ENCODE measurements at places on chromosomes 4 and X.

- no peak for DNase-seq
Observed at GRCh38 chr4:187665086-187665485, 330.5 kb upstream of the ZFP42 start.

DNA sequence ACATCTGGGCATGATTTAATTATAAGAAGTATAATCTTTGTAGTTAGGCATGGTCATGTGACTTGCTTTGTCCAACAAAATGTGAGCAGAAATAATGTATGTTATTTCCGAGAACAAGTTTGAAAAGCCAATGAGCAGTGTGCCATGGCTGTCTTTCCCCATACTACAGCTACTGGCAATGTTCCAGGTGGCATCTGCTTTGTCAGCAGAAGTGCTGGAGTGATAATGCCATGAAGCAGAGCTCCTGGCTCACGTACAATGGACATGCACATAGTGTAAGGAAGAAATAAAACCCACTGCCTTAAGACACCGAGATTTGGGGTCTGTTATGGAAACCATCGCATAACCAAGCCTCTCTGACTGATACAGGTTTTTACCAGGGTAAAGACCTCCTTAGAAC lies 212.6 kb upstream of the RASGEF1B start:
- no peak for DNase-seq

DNA sequence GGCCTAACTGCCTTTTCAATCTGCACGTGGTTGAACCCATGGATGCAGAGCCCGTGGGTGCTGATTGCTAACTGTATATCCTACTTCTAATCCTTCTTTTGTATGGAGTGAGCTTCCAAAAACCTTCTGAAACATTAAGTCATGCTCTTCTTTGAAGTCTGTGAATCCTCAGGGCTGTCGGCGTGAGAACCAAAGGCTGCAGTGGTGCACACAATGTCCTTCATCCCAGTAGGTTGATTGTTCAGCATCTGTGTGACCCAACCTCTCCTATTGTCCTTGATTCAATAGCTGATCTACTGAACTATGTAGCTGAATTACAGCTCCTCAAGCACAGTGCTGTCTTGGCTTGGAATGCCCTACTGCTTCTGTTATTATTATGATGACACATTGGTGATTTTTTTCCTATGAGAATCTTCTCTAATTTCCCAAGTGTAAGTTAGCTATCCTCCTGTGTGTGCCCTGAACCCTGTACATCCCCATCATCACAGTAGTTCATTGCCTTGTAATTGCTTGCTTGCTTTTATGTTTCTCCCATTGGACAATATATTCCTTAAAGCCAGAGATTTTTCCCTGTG lies 294.6 kb downstream of the TRIML1 start:
- no peak for DNase-seq

- no peak for DNase-seq
Observed at GRCh38 chrX:142060191-142060590, 144.9 kb downstream of the MAGEC2 start.

- no peak for DNase-seq
Observed at GRCh38 chr4:107060388-107060787, 24.3 kb upstream of the DKK2 start.

DNA sequence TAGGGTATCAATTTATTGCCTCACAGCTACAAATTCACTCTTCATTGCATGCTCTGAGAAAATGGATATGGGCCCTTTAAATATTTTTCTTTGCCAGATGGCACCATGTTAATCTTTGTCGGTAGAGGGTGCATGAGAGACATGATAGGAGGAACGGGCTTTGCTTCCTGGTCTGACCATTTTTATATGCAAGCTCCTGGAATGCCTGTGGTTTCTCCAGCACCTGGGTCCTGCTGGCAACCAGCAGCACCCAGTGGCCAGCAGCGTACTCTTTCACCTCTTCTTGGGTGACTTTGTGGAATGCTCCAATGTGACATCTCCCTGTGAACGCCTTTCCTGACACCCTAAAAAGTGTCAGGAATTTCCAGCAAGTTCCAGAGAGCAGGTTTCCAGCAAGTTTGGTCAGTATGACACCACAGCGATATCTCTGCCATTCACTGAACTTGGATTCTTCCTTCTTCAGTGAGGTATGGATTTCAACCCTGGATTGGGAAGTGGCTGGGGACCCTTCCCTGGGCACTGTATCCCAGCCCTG lies 140.3 kb upstream of the PGRMC2 start:
- no peak for DNase-seq

All from CD4-positive, alpha-beta memory T cell (primary cell).